ENCODE measurements at places on chromosomes 2 and 18.

- DNase-seq: no peak
Observed at GRCh38 chr2:15826273-15826717, 114.1 kb upstream of the MYCN start.

GRCh38 chr2:141611981-141612380 lies 518.8 kb downstream of the LRP1B start:
- DNase-seq: no peak

GRCh38 chr2:106581328-106581727 lies 94.2 kb downstream of the CD8B2 start:
- no peak for DNase-seq

- no peak for DNase-seq
Observed at GRCh38 chr2:147016181-147016580, 828.6 kb upstream of the ACVR2A start.

- DNase-seq: no peak
Observed at GRCh38 chr2:219079417-219079816, 18.7 kb upstream of the IHH start.

GRCh38 chr18:30081122-30081521 lies 961.4 kb downstream of the DSC3 start:
- no peak for DNase-seq

DNA sequence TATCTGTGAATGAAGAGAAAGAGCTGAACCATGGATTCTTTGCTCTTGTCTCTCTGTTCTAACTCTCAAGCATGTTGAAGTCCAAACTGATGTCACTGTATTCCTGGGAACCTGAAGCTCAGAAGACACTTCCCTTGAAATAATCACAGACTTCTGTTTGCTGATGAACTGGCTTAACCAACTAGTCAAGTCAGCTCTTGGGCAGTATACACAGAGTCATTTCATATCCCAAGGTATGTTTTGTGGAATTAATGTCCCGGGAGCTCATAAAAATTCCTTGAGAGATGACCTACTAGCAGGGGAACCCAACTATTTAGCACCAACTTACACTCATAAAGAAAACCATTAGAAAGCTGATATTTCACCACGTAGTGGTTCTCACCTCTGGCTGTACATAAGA lies 156.6 kb downstream of the NR4A2 start:
- no peak for DNase-seq

GRCh38 chr2:218262631-218263586 lies 2.1 kb downstream of the GPBAR1 start:
- no peak for DNase-seq

DNA sequence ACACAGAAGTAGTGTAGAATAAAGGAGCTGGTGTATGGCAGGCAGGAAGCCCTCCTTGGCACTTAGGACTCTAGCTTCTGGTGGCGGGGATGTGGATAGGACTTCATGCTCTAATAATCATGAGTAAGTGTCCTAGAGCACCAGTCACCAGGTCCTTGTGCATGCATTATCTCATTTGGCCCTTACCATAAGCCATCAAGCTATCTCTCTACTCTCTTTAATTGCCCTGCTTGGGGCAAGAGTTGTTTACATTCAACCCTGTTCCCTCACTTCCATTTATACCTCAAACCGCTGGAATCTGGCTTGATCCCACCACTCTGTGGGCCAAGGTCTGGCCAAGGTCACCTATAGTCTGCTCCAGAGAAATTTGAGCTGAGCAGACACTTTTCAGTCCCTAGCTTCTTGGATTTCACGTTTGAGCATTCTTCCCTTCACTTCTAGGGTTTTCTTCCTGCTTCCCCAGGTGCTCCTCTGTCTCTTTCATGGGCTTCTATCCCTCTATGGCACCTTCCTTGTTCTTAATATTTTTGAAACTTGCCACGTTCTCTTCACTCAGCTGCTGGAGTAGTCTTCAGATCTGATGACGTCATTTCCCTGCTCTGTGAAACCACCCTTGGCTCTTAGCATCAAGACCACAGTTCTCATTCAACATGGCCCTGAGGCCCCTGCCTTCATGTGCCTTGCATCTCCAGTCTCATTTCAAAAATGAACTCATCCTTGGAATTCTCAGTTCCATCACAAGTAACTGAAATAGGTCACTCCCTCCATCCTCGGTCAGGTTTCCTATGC lies 94.9 kb upstream of the GATA6 start:
- DNase-seq: no peak

- DNase-seq: no peak
Observed at GRCh38 chr2:33215299-33215698, 261.1 kb upstream of the RASGRP3 start.

- no peak for DNase-seq
Observed at GRCh38 chr2:40642237-40642636, 190.3 kb upstream of the SLC8A1 start.

DNA sequence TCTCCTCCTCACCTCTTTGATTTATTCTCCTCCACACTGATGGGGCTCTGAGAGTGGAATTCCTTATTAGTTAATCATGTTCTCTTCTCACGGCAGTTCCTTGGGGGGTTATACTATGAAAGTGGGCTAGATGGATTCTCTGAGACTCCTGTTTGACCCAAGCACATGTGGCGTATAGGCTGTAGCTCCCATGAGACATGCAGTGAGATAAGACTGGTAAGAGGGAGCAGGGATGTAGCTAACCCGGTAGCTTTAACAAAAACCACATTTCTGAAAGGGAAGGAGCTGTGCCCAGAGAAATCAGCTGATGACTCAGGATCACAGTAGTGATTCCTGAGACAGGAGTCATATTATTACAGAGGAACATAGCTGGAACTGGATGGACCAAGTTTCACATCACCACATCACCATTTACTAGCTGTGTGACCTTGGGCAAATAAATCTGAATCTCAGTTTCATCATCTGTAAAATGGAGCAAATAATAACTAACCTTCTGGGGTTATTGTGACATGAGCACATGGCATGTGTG lies 82.9 kb downstream of the CRIM1 start:
- DNase-seq: no peak

DNA sequence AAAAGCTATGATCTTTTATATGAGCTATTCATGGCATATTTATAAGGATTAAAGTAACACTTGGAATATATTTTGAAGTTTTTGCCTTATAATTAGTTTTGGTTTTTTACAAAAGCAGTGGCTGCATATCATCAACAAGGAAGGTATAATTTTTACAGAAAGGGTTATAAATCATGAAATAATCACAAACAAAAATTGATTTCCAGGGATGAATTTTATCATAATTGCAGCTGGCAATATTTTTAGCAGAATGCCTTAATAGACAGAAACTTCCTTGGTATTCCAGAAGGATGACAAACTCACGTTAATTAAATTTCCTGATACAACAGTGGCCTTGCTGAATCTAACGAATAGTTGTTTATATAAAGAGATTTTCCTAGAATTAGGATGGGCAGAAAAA lies 260.5 kb upstream of the SLC39A10 start:
- DNase-seq: no peak

GRCh38 chr18:59220784-59221765 lies 1.1 kb downstream of the GRP start:
- DNase-seq: no peak

- DNase-seq: no peak
Observed at GRCh38 chr2:208153156-208153555, 7.2 kb upstream of the CRYGB start.

DNA sequence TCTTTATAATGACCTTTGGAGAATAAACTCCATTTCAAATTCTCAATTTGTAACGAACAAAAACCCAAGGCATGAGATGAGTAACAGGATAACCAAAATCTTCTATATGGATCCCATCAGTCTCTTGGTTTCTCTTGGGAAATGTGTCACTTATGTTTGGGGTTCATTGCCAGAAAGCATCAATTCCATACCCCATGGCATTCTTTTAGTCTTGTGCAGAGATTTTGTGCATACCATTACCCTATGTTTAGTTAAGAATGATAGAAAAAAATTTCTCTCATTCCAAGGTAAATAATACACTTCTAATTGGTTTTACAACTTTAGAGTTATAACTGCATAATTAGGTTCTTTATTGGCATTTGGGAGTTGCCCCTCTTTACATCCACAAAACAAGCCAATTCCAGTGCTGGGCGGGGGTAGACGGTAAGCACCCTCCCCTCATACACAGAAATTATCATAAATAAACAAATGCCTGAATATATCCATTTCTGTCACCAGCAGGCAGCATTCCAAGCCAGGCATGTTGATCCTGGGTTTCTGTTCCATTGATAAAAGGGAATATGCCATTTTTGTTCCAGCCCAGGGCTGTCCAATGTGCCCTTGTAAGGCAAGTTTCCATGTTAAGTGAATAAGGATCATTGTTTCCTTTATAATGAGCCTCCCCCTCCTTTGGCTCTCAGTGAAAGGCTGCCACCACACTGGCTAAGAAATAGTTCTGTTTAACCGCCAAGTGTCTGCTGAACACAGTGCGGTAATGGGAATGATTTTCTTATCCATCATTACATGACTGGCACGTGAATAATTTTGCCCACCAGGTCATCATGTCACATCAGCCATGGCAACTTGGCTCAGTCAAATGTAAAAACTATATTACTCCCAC lies 680.1 kb upstream of the ZEB2 start:
- DNase-seq: no peak

DNA sequence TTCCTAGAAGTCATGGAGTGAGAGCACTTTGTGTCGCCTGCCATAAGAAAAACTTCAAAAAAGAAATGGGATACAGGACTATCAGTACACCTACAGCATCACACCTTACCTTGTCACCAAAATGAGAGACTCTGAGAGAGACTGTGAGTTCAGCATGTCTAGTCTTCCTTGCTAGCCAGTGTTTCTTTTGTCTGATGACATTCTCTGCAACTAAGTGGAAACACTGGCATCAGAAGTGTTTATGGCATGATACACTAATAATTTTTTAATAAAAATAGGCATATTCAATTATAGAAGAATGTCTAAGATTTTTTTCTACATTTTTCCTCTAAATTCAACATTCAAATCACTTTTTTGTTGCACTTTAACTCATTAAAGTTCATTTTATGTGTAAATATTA lies 9.0 kb downstream of the RBM43 start:
- DNase-seq: no peak

- DNase-seq: no peak
Observed at GRCh38 chr2:98935111-98935770, 784 bp downstream of the CRACDL start.

DNA sequence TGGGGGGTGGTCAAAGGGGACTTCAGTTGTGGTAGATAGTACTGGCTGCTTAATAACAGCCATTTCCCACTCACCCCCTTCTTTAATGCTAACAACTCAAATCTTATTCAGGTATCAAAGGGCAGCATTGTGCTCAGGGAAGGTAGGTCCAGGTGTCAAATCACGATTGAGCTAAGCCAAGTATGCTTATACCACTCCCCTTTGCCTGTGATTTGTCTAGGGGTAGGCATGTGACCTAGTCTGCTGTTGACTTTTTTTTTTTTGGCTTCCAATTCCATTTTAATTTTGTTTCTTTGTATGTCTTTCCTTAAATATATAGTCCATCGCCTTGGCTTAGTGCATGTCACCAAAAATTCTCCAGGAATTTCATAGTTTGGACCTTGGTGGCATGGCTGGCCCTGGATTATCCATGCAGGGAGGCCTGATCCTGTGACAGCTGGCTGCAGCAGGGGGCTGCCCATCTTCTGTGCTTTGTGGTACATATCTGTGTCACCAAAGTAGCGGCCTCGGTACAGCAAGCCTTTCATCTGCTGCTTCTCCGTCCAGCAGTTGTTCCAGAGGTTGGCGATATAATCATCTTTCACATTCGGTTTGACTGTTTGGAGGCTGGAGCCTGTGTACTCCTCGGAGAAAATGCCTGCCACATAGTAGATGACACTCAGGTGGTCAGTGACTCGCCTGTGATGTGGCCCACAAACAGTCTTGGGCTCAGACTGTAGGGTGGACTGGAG lies 68.1 kb upstream of the SPRED2 start:
- DNase-seq: no peak

DNA sequence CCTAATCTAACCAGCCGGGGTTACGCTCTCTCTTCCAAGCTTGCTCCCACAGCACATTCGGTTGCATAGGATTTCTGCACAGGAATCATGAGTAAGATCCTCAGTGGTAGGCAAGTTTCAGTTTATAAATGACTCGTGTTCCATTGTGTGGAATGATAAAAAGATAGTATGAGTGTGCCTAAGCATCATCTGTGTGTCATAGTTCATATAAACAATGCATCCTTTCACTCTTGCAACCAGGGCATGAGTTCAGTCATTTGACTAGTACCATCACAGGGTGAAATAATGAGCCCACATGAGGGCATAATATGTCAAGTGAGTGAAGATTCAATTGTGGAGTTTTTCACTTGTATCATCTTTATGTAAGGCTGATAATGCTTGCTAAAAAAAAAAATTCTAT lies 417.1 kb upstream of the CDH2 start:
- DNase-seq: no peak

DNA sequence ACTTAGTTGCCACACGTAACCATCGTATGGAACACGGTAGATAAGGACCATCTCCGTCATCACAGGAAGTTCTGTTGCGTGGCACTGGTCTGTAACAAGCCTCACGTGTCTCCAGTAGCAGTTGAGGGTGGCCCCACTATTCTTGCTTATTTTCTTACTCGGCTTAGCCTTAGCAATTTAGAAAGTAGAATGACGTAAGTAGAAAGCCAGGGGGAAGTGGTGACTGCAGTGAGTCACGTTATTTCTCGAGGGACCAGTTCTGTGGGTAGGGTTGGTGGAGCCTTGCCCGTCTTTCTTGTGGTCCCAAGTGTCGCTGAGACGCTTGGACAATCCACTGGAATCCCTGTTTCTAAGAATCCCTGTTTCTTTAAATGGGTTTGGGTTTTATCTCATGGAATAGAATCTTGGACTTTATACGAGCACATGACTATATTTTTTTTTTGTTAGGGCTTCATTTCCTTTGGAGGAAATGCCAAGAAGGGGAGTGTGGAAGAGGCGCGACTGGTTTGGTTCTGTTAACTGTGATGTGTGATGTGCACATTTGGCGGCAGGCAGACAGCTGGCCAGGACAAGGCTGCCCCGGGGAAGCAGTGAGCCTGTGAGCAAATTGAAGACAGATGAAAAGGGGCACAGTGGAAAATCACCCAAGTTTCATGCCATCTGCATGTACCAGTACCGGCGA lies 96.2 kb downstream of the CABLES1 start:
- DNase-seq: no peak

- no peak for DNase-seq
Observed at GRCh38 chr2:222582928-222583327, 73.0 kb downstream of the FARSB start.

DNA sequence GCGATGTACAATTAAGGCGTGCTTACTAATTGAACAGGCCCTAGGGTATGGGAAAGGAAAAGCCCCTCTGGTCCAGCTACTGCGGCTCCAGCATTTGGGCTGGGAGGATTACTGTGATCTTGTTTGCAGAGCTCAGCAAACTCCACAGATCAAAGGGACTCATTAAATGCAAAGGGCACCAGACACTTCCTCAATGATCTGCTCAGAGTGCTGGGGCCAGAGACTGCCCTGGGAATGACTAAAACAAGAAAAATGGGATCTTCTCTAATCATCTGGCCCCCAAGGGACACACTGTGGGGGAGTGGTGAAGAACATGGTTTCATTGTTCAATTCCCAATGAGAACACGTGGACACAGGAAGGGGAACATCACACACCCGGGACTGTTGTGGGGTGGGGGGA lies 85.0 kb downstream of the MARCHF4 start:
- no peak for DNase-seq

- DNase-seq: no peak
Observed at GRCh38 chr18:45539491-45539891, 75.8 kb upstream of the SLC14A2 start.

- no peak for DNase-seq
Observed at GRCh38 chr18:12911025-12911928, 27.2 kb upstream of the PTPN2 start.
